ENCODE measurements at places on chromosomes 2 and 18. TPM values are rescaled to one million over a fixed set of nuclear protein-coding genes. Genes with fewer than 3 reads are reported as not detected.

Gene MOB4
- 20.1 TPM for total RNA-seq

Gene ANKRD30BL
- total RNA-seq, result not detected

Gene SLC16A14
- 2.4 TPM for total RNA-seq

Gene AOX1
- 0.07 TPM for total RNA-seq

GRCh38 chr2:195769975-195770374, 112.9 kb downstream of the SLC39A10 start:
- H3K27me3 ChIP-seq, result no peaks in the 10 kb centered on the region
- no peak overlapping the region for H3K27ac ChIP-seq
- H3K36me3 ChIP-seq, result no peaks in the 10 kb centered on the region
- DNase-seq, result no peak

DNA sequence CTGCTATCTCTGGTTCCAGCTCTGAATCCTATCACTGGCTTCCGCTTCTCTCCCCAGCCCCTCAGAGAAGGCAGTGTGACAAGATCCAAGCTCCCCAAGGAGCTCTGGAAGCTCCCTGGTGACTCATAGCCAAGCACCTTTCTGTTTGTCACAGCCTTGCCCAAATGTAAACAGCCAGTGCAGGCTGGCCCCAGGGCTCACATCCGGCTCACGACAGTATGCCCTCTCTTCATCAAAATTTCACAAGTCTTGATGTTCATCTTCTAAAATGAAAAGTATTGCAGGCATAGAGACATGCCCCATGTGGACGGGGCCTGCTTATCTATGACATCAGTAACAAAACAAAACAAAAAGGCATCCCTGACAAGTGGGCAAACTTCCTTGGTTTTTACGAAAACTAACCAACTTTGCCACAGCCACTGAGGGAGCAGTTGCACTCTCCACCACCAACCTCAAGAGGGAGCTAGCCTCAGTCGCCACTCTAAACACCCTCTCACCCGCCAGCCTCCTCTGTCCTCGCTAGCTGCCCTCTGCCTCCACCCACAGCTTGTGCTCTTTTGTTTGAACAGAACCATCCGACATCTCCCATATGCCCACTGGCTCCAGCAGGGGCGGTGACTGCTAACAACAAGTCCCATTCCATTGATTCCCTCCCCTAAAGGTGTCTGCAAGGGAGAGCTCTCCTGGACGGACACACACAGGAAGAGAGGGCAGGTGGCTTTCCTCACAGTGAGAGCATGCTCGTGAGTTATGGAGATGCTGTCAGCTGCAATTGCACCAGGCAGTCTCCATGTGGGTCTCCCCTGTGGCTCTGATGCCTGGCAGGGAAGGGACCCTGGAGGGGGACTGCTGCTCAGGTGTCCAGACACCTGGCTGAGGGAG, 71.0 kb upstream of the DAPL1 start:
- H3K4me3 ChIP-seq, result no peak overlapping the region
- no peaks in the 10 kb centered on the region for H3K27me3 ChIP-seq
- H3K36me3 ChIP-seq, result no peaks in the 10 kb centered on the region
- DNase-seq, result no peak
- no peaks in the 10 kb centered on the region for H3K4me1 ChIP-seq

DNA sequence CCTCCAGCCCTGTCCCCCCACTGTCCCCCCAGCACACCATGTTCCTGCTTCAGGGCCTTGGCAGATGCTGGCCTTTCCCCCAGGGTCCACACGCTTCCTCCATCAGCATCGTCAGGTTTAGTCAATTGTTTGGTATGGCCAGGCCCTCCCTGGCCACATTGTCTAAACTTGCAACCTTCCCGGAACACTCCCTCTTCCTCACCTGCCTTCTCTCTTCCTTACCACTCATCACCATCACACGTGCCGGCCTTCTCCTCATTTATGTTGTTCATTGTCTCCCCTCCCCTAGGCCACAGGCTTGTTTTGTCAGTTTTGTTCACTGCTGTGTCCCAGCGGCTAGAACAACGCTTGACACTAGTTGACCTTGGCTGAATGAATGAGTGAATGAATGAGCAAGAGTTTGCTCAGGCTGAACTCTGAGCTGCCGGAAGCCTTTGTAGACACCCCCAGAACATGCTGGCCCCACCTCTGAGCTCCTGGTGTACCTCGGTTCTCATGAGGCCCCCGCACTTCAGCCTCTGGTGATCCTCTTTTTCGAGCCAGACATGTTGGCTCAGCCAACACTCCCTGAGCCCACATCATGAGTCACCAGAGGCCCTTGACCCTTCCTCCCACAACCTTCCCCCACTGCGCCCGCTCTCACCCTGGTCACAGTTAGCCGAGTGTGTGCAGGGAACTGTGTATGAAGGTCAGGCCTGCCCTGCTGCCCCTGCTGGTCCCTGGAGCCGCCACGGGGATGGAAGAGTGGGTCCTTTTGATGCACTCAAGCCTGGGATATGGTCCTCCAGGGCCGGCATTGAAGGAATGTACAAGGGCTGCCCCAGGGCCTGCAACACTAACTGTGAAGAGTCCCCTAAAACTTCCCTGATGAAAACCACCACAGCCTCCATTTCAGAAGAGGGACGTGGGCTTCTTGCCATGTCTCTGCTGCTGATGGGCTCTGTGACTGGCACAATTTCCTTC, 57.5 kb downstream of the HS1BP3 start:
- no peak for DNase-seq
- peaks cover 45% of the 10 kb centered on the region for H3K4me1 ChIP-seq
- no peak overlapping the region for H3K27ac ChIP-seq
- no peak overlapping the region for H3K4me3 ChIP-seq

DNA sequence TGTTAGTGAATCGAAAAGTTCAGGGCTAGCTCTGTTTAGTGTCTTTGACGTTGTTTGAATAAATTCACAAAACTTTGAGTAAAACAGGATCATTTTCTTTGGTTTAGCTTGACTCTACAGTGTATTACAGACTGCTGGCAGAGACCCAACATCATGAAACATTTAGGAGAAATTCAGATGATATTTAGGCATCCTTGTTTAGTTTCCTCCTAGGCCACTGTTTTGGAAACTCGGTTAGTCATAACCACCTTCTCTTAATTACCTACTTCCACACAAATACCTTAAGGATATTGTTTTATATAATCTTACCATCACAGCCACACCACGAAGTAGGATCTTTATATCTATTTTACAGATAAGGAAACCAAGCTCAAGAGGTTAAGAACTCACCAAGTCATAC, 7.8 kb downstream of the LIMS1 start:
- no peak overlapping the region for H3K4me3 ChIP-seq
- no peaks in the 10 kb centered on the region for H3K4me1 ChIP-seq
- DNase-seq, result no peak
- no peaks in the 10 kb centered on the region for H3K27me3 ChIP-seq
- H3K27ac ChIP-seq, result no peak overlapping the region

GRCh38 chr2:42363413-42363812, 2.4 kb upstream of the COX7A2L start:
- peaks cover 21% of the 10 kb centered on the region for H3K4me1 ChIP-seq
- H3K4me3 ChIP-seq, result no peak overlapping the region
- no peaks in the 10 kb centered on the region for H3K27me3 ChIP-seq
- H3K27ac ChIP-seq, result no peak overlapping the region
- no peaks in the 10 kb centered on the region for H3K36me3 ChIP-seq
- no peak for DNase-seq

GRCh38 chr18:24490539-24490938, 30.1 kb downstream of the HRH4 start:
- DNase-seq, result no peak
- H3K36me3 ChIP-seq, result no peaks in the 10 kb centered on the region

DNA sequence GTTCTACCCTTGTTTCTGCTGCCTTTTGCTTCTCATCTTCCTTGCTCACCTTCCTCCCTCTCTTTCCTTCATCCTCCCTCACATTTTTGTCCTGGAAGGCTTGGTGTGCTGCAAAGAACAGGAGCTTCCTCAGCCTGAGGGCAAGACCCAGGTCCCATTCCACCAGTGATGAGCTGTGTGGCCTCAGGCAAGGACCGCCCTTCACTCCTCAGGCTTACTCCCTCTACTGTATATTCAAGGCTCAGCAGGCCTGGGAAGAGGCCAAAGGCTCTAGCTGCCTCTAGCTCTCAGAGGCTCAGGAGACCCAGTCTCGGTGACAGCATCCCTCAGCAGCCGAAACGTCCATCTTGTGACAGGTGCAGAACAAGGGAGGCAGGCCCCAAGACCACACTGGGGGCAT, 97.5 kb downstream of the MRO start:
- DNase-seq, result no peak
- no peaks in the 10 kb centered on the region for H3K27me3 ChIP-seq
- no peaks in the 10 kb centered on the region for H3K4me1 ChIP-seq
- no peak overlapping the region for H3K4me3 ChIP-seq

DNA sequence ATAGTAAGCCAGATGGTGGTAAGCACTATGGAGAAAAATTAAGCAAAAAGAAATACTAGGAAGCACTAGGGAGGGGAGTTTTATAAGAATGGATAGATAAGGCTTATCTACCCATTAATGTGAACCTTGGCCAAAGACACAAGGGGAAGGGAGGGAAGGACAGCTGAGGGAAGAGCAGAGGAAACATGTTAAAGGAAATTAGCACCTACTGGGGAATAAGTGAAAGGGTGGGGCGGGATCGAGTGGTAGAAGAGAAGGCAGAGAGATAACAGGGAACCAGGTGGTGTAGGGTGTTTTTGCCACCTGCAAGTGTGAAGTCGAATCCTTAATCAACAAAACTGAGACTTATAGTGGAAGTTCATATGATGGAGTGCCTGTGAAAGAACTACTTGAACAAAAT, 1.7 kb downstream of the UNC80 start:
- no peaks in the 10 kb centered on the region for H3K27me3 ChIP-seq
- DNase-seq, result no peak
- H3K4me3 ChIP-seq, result no peak overlapping the region

GRCh38 chr2:234881413-234882241, 70.2 kb upstream of the SH3BP4 start:
- H3K4me1 ChIP-seq, result no peaks in the 10 kb centered on the region
- peak; percentile 56 for DNase-seq
- H3K36me3 ChIP-seq, result no peaks in the 10 kb centered on the region
- no peak overlapping the region for H3K27ac ChIP-seq

GRCh38 chr18:62280058-62280457, 45.1 kb upstream of the TNFRSF11A start:
- no peak overlapping the region for H3K27ac ChIP-seq
- no peak overlapping the region for H3K4me3 ChIP-seq
- DNase-seq, result no peak
- peaks cover 44% of the 10 kb centered on the region for H3K36me3 ChIP-seq

Measured in B cell (primary cell).